ENCODE measurements at places on chromosomes 3 and 15. TPM values are rescaled to one million over a fixed set of nuclear protein-coding genes. Genes with fewer than 3 reads are reported as not detected.

DNA sequence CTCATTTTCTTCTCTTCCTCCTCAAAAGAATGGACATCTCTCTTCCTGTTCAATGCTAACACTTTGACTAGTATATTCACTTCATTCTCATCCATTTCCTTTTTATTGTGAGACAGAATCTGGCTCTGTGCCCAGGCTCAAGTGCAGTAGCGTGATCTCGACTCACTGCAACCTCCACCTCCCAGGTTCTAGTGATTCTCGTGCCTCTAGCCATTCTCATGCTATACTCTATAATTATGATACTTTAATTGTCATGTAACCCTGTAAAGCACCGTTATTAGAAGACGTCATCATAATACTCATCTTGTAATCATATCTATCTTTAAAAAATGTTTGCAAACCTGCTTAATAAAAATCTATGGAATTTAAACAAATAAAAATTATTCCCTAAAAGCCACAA is 107.0 kb downstream of the SHOX2 start:
- H3K27me3 ChIP-seq, result no peaks in the 10 kb centered on the region
- H3K4me3 ChIP-seq, result no peak overlapping the region
- DNase-seq, result no peak
- no peaks in the 10 kb centered on the region for H3K4me1 ChIP-seq
- no peak overlapping the region for H3K27ac ChIP-seq
- no peaks in the 10 kb centered on the region for H3K36me3 ChIP-seq

C3orf80 gene
- total RNA-seq, result not detected

GRCh38 chr3:138774529-138775253 is 60.0 kb downstream of the PIK3CB start:
- no peak for DNase-seq
- H3K27me3 ChIP-seq, result no peaks in the 10 kb centered on the region
- H3K27ac ChIP-seq, result no peak overlapping the region
- peaks cover 6% of the 10 kb centered on the region for H3K4me1 ChIP-seq
- H3K36me3 ChIP-seq, result no peaks in the 10 kb centered on the region

- no peak overlapping the region for H3K27ac ChIP-seq
- no peaks in the 10 kb centered on the region for H3K27me3 ChIP-seq
- no peaks in the 10 kb centered on the region for H3K4me1 ChIP-seq
- no peaks in the 10 kb centered on the region for H3K36me3 ChIP-seq
- H3K4me3 ChIP-seq, result no peak overlapping the region
- no peak for DNase-seq
These were observed 523.6 kb upstream of the MCTP2 start for GRCh38 chr15:93707751-93708150.

- peak overlapping the region; percentile 23 for H3K4me3 ChIP-seq
- no peak for DNase-seq
- H3K4me1 ChIP-seq, result peaks cover 12% of the 10 kb centered on the region
- no peaks in the 10 kb centered on the region for H3K36me3 ChIP-seq
- no peak overlapping the region for H3K27ac ChIP-seq
These were observed 69.4 kb downstream of the SRGAP3 start for GRCh38 chr3:9179826-9180763.

DNA sequence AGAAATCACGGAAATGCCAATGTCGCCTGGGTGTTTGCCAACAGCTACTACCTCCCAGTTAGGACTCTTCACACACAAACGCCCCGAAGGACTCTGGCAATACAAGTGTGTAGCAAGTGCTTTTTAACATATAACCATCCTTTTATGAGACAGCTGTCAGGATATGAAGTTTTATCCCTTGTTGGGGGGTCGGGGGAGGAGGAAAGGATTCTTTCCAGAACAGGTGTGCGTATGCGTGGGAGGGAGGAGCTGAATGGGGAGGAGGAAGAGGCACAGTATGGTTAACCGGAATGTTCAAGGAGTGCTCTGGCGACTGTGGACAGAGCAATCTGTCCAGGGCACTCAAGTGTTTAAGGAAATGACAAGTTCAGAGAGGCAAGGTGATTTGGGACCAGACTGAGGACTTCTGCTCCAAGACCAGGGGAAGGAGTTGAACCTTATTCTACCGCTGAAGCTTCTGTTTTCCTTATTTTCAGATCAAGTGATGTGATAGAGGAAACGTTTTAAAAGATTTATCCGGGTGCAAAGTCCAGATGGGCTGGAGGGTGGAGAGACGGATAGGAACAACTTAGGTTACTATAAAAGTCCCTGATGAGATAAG is 1.3 kb downstream of the TSPAN3 start:
- H3K4me3 ChIP-seq, result peak overlapping the region; percentile 76
- peaks cover 14% of the 10 kb centered on the region for H3K4me1 ChIP-seq
- H3K27ac ChIP-seq, result no peak overlapping the region
- H3K27me3 ChIP-seq, result no peaks in the 10 kb centered on the region

ZNF609 gene
- 38.0 TPM for total RNA-seq

KNG1 gene
- total RNA-seq, result not detected

C2CD4A gene
- 0.13 TPM for total RNA-seq

GRCh38 chr3:190566043-190566933 is 52.4 kb downstream of the IL1RAP start:
- no peaks in the 10 kb centered on the region for H3K27me3 ChIP-seq
- no peak overlapping the region for H3K4me3 ChIP-seq
- no peaks in the 10 kb centered on the region for H3K4me1 ChIP-seq
- H3K36me3 ChIP-seq, result no peaks in the 10 kb centered on the region
- no peak overlapping the region for H3K27ac ChIP-seq

- no peak overlapping the region for H3K4me3 ChIP-seq
- no peak for DNase-seq
- H3K27me3 ChIP-seq, result no peaks in the 10 kb centered on the region
- H3K36me3 ChIP-seq, result no peaks in the 10 kb centered on the region
- no peaks in the 10 kb centered on the region for H3K4me1 ChIP-seq
These were observed 40.8 kb upstream of the SLC6A11 start for GRCh38 chr3:10775259-10775658.

AADAC gene
- not detected for total RNA-seq

GRCh38 chr3:149603126-149604074 is 54.4 kb downstream of the WWTR1 start:
- H3K27me3 ChIP-seq, result no peaks in the 10 kb centered on the region
- H3K4me1 ChIP-seq, result no peaks in the 10 kb centered on the region
- H3K36me3 ChIP-seq, result no peaks in the 10 kb centered on the region
- H3K4me3 ChIP-seq, result no peak overlapping the region
